Stimulated activated CD8-positive, alpha-beta memory T cell treated with anti-CD3 and anti-CD28 coated beads, Interleukin-4, amount 100 ng/mL, for 48 hours (primary cell): ENCODE measurements at places on chromosomes 3 and 15.

DNA sequence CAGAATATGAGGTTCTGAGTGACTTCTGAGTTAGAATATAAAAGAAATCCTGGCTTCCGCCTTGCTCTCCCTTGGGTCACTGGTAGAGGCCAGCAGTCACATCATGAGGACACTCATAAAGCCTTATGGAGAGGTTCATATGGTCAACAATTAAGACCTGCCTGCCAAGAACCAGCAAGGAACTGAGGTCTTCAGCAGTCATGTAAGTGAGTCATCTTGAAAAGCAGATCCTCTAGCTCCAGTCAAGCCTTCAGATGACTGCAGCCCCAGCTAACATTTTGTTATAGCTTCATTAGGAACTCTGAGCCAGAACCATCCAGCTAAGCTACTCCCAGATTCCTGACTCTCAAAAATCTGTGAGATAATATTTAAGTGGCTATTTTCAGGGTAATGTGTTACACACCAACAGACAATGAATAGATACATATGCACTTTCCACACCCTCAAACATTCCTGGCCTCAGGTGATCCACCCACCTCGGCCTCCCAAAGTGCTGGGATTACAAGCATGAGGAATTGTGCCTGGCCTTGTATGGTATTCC lies 447.2 kb downstream of the SHQ1 start:
- DNase-seq, result no peak

GRCh38 chr3:73680391-73681095 lies 55.8 kb upstream of the PDZRN3 start:
- DNase-seq, result no peak

DNA sequence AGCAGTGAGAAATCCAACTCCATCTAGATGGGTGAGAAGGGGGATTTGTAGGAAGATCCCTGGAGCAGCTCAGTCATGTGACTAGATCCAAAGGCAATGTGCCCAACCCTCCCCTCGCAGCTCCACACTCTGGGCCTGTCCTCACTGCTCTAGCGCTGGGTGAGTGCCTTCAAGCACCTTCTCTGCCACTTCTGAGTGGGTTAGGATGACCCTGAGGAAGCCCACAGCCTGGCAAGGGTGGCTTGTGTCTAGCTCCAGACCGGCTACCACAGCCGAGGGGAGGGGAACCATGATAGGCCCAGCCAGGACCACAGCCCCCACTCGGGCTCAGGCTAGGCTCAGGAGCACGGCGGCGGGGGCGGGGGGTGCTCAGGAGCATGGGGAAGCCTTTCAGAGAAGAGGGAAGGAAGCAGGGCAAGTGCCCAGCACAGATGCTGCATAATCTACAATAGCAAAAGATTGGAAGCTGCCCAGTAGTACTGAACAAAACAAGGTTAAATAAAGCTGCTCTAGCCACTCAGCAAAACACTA lies 1.7 kb downstream of the SPATA12 start:
- DNase-seq, result no peak

DNA sequence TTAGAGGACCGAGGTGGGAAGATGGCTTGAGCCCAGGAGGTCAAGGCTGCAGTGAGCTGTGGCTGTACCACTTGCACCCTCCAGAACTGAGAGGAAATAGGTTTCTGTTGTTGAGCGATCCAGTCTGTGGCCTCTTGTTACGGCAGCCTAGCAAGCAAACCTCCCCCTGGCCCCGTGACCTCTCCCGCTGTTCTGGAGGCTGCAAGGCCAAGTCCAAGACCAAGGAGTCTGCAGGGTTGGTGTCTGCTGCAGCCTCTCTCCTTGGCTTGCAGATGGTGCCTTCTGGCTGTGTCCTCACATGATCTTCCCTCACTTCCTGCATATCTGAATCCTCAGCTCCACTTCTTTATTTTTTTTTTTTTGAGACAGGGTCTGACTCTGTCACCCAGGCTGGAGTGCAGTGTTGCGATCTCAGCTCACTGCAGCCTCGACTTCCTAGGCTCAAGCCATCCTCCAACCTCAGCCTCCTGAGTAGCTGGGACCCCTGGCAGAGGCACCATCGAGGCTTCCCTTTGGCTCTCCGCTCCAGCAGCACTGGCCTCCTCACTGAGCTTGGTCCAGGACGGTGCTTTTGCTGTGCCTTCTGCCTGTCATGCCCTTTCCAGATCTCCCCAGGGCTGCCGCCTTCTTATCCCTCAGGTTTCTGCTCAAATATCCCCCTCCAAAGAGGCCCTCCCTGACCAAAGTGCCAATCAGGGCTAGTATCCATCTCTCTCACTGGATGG lies 18.0 kb upstream of the PLXND1 start:
- no peak for DNase-seq

DNA sequence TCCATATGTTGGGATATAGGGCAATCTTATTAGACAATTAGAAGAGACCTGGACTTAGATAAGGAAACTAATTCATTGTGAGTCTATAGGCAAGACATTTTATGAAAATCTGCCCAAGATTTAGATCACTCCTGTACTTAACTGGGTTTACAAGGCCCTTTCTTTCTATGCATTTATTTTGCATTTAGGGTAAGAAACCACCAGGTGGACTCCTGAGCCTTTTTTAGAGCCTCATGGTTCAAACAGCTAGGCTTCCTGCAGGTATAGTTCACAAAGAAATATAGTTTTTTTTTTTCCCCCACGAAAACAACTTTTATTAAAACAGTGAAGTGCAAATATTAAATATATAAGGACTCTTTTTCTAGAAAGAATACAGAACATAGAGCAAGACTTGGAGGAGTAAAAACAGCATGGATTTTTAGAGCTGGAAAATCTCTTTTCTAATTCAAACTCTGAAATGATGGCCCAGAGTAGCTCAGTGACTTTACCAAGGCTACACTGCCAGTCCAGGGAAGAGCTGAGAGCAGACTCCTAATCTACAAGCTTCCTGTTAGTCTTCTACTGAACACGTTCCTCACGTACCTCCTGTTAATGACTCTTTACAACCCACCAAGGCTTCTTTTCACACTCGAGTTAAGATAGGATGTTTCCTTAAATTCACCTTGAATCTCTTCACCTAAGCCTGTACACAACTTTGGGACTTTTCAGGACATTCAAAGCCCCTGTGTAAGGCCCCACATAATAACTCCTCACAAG lies 400.9 kb upstream of the ATP11B start:
- no peak for DNase-seq

- DNase-seq, result no peak
Observed at GRCh38 chr3:151236736-151237135, 33.7 kb upstream of the GPR171 start.

DNA sequence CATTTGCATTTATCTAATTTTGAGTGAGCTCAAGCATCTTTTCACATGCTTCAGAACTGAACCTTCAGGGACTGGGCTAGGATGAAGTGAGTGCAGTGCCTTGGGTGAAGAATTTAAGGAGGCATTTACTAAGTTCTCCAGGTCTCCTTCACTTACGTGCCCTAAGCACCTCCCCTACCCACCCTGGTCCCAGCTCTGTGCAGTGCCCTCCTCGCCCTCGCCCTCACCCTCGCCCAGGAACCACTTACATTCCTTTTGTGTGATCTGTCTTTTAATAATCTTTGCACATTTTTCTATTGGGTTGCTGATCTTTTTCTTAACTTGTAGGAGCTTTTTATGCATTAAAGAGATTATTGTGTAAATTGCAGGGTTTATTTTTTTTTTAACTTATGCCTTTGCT lies 322.6 kb downstream of the THSD4 start:
- DNase-seq, result no peak

DNA sequence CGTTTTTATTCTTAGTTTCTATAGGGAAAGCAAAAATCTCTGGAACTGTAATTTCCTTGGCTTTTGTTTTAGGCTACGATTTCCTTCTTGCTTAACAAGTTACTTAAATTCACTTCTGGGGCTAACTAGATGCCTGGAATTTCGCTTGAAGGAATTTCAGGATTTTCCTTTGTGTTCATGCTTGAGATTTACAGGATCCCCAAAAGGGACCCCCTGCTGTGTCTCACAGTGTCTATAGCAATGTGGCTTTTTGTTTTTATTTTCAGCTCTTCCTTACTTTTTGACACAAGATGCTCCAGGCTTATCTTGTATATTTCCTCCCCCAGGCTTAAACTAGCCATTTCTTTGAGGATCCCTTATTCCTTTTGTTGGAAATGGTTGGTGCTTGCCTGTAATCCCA lies 95.5 kb upstream of the DPPA4 start:
- no peak for DNase-seq

DNA sequence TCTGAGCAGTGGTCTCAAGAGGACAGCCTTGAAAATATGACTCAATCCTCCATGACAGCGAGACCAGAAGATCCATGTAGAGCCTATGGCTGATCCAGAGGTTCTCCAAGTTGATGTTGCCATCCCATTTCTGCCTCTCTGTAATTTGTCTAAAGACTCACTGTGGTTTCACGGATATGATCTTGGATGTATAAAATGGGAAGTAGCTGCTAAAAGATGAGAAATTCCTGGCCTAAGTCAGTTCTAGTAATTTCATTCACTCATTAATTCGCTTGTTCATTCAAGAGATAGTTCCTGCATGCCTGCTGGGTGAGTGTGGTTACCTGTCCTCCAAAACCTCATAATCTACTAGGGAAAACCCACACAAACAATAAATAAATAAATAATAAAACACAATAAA lies 145.9 kb downstream of the TNIK start:
- DNase-seq, result no peak

DNA sequence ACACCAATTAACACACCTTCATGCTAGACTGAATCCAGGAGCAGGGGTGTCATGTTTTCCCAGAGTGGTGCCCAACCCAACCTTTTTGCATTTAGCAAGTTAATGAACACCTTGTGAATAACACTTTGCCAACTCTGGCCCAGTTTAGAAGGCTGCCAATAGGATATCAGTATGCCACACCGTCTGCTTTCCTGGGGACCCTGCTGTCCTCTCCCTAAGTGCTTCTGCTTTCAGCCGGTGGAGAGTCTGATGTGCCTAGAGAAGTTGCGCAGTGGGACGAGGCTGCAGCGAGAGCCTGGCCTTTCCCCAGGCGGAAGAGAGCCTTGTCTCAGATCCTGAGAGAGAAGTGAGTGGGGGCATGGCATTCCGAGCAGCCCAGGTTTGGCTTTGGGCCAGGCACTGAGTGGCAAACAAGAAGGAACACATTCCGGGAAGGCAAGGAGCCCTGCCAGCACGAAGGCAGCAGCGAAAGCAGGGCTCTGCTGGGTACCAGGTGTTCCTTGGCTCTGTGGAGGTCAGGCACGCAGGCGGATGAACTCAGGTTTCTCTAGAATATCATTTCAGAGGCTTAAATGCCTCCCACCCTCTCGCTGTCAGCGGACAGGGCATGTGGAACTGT lies 36.9 kb downstream of the SENP8 start:
- DNase-seq, result no peak

GRCh38 chr3:19744047-19744446 lies 190.0 kb downstream of the EFHB start:
- DNase-seq, result no peak

DNA sequence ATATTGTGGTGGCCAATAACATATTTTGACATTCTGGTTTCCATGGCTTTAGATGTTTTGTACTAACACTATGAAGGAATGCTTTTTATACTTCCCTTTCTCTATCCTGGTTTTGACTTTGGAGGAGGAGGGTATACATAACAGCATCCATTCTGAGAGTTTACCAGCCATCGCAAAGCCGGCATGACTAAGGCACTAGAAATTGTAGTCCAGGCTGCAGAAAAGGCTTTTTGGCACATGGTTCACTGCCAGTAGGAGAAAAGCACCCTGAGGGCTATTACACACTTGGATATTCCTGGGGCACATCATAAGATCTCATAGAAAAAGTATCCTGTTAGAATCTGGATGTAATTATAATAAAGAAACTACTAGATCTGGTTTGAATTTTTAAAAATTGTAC lies 101.8 kb downstream of the STT3B start:
- DNase-seq, result no peak

DNA sequence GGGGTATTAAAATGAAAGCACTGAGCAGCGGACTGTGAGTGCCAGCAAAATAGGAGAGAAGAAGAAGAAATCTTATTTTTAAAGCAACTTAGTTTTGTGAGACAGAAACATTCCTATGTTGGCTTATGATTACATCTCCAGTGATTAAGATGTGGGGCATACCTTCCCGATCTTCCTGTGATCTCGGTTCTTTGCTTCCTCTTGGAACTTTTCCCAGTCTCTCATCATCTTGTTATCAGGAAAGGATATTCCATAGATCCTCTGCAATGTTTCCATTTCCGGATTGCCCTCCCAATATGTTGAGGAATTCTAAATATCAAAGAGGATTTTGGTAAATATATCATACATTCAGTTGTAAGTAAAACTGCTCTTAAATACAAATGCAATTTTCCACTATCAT lies 22.2 kb downstream of the TARS3 start:
- DNase-seq, result no peak

GRCh38 chr15:79094611-79095021 lies 4.0 kb upstream of the RASGRF1 start:
- DNase-seq, result no peak

GRCh38 chr3:27194861-27195483 lies 174.2 kb downstream of the NEK10 start:
- no peak for DNase-seq

- DNase-seq, result no peak
Observed at GRCh38 chr3:153688301-153689120, 432.7 kb upstream of the ARHGEF26 start.

GRCh38 chr3:31522152-31522551 lies 10.6 kb upstream of the STT3B start:
- no peak for DNase-seq

- no peak for DNase-seq
Observed at GRCh38 chr15:47332481-47332880, 384.8 kb upstream of the SEMA6D start.

- DNase-seq, result no peak
Observed at GRCh38 chr3:11282250-11283138, 10.3 kb downstream of the ATG7 start.

DNA sequence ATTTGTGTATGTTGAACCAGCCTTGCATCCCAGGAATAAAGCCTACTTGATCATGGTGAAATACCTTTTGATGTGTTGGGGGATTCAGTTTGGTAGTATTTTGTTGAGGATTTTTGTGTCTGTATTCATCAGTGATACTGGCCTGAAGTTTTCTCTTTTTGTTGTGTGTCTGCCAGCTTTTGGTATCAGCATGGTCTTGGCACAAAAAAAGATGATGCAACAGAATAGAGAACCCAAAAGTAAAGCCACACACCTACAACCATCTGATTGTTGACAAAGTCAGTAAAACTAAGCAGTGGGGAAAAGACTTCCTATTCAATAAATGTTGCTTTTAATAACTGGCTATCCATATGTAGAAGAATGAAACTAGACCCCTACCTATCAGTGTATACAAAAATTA lies 77.6 kb downstream of the TCF12 start:
- no peak for DNase-seq

GRCh38 chr3:180036092-180036670 lies 556 bp downstream of the PEX5L start:
- no peak for DNase-seq

DNA sequence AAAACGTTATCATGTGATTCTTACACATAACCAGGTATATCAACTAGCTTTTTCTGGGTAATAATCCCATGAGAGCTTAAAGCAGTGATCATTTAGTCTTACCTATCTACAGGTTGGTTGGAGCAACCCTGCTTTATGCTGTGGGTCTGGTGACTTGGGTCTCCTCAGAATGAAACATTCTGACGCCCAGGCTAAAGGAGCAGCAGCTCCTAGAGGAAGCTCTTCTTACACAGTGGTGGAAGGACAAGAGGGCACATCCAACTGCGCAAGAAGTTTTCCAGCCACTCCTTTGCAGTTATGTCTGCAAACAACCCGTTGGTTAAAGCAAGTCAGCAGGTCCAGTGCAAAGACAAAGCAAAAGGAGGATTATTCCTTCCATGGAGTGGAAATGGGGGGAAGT lies 377.5 kb downstream of the EDEM1 start:
- DNase-seq, result no peak
